Activated naive CD4-positive, alpha-beta T cell (primary cell): ENCODE measurements at places on chromosomes 3 and 15.
A peak's percentile ranks its signal among the peaks of the same experiment; 100 is the strongest.

DNA sequence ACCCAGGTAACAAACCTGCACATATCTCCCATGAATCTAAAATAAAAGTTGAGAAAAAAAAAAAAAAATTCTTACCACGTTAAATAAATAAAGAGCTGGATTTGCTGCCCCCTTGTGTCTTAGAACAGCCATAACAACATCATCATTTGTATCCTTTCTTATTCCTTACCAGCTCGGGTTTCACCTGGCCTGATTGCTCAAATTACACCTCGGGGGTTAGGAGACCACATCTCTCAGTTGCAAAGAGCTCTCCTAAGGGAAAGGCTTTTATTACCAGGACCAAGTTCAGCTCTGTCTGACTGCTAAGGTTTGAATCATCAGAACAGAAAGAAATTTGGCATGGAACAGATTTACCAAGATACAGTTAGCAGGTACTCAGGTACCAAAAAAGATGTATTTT is 25.8 kb upstream of the RPL39L start:
- DNase-seq, result no peak

DNA sequence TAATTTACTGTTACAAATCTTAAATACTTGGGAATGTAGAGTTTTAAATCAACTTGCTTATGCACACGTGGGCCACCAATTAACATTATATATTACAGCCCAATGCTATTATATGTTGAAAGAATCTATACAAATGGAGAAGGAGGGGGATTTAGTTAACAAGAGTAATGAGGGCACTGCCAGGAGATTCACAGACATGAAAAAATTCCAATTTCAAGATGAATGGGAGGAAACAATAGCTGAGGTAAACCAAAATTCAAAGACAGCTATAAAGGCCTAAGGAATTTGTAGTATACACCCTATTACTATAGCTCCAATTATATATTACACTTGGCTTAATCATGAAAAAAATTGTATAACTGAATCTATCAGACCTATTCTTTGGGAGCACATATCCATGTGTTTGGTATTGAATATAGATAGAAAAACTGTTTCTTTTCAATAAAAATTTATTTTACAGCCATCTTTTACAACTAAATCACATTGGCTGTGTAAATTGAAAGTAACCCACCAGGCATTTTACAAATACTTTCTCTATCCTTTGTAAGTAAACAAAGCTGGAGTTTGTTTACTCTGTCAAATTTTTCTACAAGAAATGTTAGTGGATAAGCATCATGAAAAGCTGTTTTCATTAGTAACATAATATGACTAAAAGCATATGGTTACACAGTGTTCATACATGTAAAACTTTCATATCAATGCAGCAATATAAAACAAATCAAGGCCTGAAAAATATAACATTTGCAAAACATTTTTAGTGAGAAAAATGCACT is 1045.8 kb downstream of the ROBO1 start:
- no peak for DNase-seq

- no peak for DNase-seq
Observed at GRCh38 chr3:34569437-34569836, 771.0 kb downstream of the PDCD6IP start.

DNA sequence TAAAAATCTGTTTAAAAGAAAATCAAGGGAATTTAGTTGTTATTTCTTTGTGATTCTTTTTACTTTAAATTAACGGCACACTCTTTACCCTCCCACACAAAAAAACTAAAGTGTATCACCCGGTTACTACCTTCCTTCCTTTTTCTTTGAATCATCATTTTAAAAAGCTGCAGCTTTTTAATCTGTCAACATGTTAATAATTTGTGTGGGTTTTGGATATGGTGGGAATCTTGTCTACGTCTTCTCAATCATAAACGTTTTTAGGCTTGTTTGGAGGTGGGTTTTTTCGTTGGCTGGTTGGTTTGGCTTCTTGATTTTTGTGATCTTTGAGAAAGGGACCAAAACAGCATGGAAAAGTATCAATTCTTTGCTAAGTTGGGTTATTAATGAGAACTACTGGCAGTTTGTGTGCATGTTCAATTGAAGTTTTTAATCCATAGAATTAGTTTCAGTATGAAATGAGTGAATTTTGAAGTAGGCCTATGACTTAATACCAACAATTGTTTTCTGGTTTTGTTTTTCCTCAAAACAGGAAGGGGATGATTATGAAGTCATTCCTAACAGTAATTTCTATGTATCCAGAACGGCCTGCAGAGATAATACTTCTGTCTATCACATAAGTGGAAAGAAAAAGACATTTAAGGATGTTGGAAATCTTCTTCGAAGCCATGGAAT is 4.5 kb downstream of the SMC4 start:
- DNase-seq, result no peak

- peak; percentile 7 for DNase-seq
Observed at GRCh38 chr3:151086484-151087456, 1.3 kb downstream of the MED12L start.

- DNase-seq, result no peak
Observed at GRCh38 chr3:52443791-52444687, 864 bp downstream of the SEMA3G start.

GRCh38 chr3:171765511-171765887 is 44.8 kb downstream of the PLD1 start:
- no peak for DNase-seq

DNA sequence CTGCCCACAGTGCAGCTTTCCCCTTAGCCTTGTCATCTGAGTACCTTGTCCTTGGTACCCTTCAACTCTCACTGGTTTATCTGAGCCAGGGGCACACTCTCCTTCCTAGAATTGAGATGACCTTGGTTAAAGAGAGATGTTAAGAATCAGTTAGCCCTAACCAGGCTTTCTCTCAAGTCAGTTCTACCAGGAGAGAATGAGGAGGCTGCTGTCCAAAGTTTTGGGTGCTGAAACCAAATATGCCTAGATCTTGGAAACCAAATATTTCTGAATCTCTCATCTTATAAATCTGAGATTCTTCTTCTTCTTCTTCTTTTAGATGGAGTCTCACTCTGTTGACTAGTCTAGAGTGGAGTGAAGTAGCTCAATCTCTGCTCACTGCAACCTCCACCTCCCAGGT is 12.0 kb upstream of the CTXND1 start:
- DNase-seq, result no peak

GRCh38 chr3:13750731-13751130 is 129.1 kb downstream of the WNT7A start:
- DNase-seq, result no peak

DNA sequence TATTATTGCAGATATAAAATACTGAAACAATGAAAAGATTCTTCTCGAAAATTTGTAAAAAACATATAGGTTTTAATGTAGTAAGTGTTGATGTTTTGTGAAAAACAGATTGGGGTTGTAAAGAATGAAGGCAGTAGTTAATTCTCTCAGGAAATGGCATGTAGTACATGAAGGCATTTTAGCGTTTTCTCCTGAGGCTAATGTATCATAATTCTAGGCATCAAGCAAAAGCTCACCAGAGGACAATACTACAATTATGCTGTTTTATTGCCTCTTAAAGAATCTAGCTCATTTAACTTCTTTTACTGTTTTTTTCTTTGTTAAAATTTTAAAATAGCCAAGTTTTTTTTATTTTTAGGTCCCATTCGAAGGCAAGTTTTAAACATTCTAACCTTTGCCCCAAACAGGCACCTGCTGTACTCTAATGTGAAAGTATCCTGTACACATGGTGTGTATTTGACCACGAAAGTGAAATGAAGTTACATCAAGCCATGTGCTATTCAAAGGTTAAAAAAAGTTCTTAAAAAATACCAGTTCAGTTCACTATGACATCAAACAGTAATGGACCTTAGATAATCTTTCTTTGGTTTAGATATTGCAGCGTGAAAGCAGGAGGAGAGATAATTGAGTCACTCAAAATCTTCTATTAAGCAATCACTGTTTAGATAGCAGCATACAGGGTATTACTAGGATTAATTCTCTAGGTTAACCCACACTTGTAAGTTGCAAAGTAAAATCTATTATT is 163.6 kb downstream of the ECT2 start:
- no peak for DNase-seq

DNA sequence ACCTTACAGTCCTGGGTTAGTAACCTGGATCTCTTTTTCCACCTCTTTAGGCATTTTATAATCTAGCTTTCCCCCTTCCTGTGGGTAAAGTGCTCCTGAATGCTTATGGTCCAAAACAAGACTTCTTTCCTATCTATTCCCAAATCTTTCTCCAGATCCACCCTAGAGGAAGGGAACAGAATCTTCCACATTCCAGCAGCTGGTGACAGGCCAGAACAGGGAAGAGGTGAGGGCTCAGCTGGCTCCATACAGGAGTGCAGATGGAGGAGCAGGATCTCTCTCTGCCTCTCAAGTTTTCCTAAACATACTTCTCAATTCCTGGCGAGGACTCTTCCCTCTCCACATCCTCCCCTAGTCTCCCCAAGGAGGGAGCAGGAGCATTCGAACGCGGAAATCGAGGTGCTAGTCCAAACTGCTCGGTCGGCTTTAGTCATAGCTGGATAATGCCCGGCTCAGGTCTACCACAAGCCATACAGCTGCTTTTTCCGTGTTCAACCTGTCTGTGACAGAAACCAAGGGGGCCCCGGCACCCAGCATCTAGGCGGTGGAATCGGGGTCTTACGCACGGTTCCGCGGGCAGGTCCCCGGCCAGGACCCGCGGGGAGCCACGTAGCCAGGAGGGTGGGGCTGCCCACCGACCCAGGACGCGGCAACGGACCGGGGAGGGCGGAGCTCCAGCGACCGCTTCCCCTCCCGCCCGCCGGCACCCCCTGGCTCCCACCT is 4.0 kb downstream of the RASSF1 start:
- no peak for DNase-seq

DNA sequence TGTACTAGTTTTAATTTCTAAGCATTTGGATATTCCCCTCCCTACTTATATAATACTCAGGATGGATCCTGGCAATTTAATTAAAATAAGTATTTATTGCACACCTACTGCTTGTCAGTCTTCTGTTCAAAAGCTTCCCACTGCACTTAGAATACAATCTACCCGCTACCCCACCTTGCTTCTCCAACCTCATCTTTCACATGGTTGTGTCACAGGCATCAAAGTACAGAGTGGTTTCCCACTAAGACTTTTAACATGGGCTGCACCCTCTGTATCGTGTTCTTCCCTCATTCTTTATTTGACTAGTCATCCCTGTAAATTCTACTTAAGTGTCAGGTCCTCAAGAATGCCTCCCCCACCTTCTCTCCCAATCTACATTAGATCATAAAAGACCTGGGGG is 35.0 kb downstream of the RIOX2 start:
- DNase-seq, result no peak

DNA sequence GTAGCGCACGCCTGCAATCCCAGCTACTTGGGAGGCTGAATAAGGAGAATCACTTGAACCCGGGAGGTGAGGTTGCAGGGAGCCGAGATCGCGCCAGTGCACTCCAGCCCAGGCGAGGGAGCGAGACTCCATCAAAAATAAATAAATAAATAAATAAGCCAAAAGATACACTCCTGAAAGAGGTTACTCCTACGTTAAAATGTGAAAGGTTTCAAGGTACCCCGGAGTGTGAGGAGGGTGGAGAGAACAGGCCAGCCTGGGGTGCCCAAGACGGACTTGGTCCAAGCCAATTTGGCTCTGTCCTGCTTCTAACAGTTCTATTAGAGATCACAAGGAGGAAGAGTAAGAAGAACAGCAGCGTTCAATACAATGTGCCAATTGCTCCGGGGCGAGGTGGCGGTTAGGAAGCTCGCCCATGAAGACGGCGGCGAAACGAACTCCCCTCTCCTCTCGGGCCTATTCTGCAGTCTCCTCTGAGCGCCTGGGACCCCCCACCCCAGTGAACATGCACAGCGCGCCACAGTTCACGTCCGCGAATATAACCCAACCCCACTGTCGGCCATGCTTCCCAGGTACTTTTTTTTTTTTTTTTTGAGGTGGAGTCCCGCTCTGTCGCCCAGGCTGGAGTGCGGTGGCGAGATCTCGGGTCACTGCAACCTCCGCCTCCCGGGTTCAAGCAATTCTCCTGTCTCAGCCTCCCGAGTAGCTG is 942 bp downstream of the ELP6 start:
- DNase-seq, result no peak

- DNase-seq, result no peak
Observed at GRCh38 chr15:66964791-66965190, 100.6 kb upstream of the SMAD3 start.

DNA sequence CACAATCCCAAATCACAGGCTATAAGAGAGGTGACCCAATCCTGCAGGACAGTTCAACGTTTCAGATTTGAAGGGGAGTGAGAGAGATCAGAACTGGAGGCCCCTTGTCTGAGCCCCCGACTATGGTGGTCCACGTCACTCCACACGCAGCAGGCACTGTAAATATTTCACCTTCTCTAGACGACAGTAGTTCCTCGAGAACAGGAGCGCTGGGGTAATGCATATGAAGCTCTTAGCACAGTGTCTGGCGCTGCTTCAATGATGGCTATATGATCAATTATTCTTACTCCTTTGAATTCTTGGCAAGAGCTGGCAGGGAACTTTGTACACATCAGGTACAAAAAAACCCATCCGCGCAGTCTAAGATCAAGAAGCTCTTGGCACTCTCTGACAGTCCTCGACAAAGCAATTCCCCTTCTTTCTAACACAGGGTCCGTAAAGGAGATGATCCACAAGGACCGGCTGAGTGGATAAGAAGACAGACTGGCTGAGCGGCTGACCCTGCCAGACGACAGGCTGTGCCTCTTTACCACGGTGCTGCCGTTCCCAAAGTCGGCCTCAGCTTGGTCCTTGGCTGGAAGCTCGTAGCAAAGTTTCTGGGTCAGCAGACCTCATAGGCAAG is 522 bp upstream of the NRROS start:
- no peak for DNase-seq

- no peak for DNase-seq
Observed at GRCh38 chr3:146834917-146835316, 229.8 kb upstream of the PLSCR5 start.

GRCh38 chr3:123627673-123628670 is 43.1 kb upstream of the HACD2 start:
- DNase-seq, result no peak

DNA sequence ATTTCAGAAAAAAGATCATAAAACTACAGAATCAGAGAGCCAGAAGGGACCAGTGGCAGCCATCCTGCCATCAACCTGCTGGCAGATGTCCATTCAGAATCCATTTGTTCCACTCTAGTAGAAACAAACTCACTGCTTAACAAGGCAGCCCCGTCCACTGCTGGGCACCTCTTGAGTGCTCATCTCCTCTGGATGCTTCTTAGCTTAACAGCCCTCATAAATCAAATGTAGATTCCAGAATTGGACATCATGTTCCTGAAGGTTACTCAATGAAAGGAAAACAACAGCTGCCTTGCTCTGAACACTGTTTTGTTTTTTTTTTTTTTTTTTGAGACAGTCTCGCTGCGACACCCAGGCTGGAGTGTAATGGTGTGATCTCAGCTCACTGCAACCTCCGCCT is 37.3 kb downstream of the ABCC5 start:
- DNase-seq, result no peak
